ENCODE measurements at places on chromosomes 2 and 18.

GRCh38 chr2:60675301-60675700 lies 80.8 kb upstream of the PAPOLG start:
- no peak for DNase-seq

GRCh38 chr2:9262671-9263171 lies 56.1 kb downstream of the ASAP2 start:
- no peak for DNase-seq

GRCh38 chr18:49851624-49852023 lies 38.3 kb upstream of the ACAA2 start:
- DNase-seq, result no peak

DNA sequence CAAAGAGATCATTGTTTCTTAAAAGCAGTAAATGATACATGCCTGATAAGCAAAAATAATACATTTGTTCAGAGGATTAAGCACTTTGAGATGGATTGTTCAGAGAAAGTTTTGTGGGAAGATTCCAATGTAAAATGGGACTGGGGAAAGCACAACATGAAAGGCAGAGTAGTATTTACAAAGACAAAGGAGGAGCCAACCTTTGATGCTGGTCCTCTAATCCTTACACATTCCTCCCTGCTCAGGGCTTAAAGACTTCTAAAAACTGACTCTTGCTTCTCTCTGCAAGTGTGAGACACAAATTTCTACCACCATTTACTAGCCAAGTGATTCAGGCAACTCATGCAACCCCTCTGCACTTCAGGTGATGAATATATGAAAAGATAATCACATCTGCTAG lies 47.2 kb upstream of the REG3G start:
- DNase-seq, result no peak

GRCh38 chr2:74250189-74250631 lies 51.8 kb downstream of the MTHFD2 start:
- peak; percentile 11 for DNase-seq

DNA sequence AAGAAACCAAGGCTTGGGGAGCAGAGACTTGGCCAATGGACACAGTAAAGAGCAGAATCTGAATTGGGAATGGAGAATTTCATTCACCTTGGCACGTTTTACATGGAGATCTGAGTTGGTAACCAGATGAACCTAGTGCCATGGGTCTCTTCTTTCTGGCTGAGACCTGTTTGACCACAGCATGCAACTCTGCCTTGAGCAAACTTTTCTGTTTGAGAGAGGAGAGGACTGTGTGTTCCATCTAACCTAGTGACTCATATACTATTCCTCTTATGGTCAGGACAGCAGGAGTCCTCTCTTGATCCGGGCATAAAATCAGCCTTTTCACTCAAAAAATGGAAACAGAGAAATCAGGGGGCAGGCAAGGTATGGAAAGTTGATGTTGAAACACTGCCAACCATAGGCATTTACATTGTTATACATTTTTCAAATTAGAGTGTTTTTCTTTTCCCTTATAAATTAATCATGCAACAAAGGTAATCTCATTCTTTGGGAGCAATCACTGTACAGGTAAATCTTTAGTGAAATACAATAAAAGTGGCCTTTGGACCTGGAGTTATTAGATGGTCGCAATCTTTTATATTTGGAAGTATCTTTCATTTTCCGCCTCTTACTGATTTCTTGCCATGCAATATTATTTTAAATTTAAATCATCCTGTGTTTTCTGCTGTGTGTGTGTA lies 86.7 kb downstream of the NRP2 start:
- no peak for DNase-seq
